Endodermal cell (in vitro differentiated cells): ENCODE measurements at places on chromosomes 6 and 20. TPM values are rescaled to one million over a fixed set of nuclear protein-coding genes. Genes with fewer than 3 reads are reported as not detected.

DNA sequence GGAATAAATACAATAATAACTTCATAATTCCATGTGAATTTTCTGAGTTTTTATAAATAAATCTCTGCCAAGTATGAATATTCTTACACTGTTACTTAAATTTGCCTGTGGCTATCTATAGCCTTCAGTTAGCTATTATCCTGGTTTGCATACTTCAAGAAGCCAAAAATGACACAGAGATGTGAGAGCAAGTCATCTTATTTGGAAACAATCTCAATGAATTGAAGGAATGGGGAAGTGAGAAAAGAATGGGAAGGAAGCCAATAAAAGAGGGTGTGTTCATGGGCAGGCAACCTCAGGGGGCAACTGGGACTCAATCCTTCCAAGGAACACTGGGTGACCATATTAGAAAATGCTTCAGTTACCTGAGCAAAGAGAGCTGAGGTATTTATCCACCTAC lies 9.9 kb downstream of the HAO1 start:
- no peak overlapping the region for H3K4me3 ChIP-seq
- H3K27me3 ChIP-seq = no peaks in the 10 kb centered on the region
- peaks cover 3% of the 10 kb centered on the region for H3K4me1 ChIP-seq
- no peak overlapping the region for H3K27ac ChIP-seq
- H3K36me3 ChIP-seq = no peaks in the 10 kb centered on the region

The MOG gene
- total RNA-seq = 0.45 TPM in 1 of 2 replicates, not detected in the other

- H3K27me3 ChIP-seq = no peaks in the 10 kb centered on the region
- no peak overlapping the region for H3K27ac ChIP-seq
- no peaks in the 10 kb centered on the region for H3K36me3 ChIP-seq
- no peaks in the 10 kb centered on the region for H3K4me1 ChIP-seq
- no peak overlapping the region for H3K4me3 ChIP-seq
Measured at GRCh38 chr20:48411245-48411644, 416.6 kb downstream of the PREX1 start.

GRCh38 chr20:38202153-38202981 lies 37.3 kb upstream of the TGM2 start:
- H3K27ac ChIP-seq = no peak overlapping the region
- no peak overlapping the region for H3K4me3 ChIP-seq
- peak; percentile 10 for DNase-seq
- H3K36me3 ChIP-seq = no peaks in the 10 kb centered on the region
- peaks cover 6% of the 10 kb centered on the region for H3K27me3 ChIP-seq

DNA sequence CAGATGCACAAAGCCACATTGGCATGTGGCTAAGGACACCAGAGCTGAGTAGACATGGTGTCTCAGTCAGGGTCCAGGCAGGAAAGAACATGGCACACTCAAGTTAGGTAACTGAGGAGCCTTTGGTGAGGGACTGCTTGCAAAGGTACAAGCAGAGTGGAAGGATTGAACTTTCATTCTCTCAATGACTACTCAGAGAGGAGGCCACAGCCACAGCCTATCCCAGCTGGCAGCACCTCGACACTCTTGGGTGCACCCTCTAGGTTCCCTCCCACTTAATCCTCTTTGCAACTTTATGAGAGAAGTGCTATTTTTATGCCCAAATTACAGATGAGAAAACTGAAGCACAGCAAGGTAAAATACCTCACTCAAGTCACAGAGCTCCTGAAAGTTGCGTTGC lies 73.4 kb downstream of the ISM1 start:
- no peak for DNase-seq
- H3K4me3 ChIP-seq = no peak overlapping the region
- no peaks in the 10 kb centered on the region for H3K4me1 ChIP-seq
- H3K36me3 ChIP-seq = no peaks in the 10 kb centered on the region

GRCh38 chr6:139474145-139475108 lies 100.0 kb upstream of the CITED2 start:
- no peaks in the 10 kb centered on the region for H3K27me3 ChIP-seq
- peak overlapping the region; percentile 90 for H3K27ac ChIP-seq
- peaks cover 17% of the 10 kb centered on the region for H3K4me1 ChIP-seq

DNA sequence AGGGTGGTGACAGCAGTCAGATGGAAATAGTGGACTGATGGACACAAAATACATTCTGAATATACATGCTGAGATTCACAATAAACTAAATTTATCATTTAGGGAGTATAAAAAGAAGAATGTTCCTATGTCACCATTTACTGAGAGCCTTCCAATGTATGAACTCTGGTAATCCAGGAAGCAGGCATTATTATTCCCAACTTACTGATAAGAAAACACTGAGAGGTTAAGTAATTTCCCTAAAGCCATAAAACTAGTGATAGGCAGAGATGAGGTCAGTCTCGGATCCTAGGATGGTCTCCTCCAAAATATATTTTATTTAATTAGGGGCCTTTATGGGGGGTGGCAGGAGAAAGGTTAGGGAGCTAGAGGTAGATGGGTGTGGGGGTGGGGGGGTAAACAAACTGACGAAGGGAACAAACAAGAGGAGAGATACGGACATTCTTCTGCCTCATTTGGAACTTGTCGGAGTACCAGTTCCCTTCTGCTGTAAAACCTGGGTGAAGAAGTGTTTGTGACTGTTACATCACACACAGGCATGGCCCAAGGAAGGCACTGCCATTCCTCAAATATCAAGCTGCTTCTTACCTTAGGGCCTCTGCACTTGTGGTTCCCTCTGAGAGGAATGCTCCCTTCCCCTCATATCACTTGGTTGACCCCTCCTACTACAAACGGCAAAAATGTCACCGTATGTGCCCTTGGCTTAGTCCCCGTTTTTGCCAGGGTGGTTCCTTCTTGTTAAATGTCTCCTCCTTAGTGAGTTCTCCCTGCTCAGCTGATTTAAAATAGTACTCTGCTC lies 6.7 kb downstream of the SAYSD1 start:
- H3K36me3 ChIP-seq = peaks cover 14% of the 10 kb centered on the region
- H3K4me1 ChIP-seq = no peaks in the 10 kb centered on the region
- no peak overlapping the region for H3K27ac ChIP-seq

DNA sequence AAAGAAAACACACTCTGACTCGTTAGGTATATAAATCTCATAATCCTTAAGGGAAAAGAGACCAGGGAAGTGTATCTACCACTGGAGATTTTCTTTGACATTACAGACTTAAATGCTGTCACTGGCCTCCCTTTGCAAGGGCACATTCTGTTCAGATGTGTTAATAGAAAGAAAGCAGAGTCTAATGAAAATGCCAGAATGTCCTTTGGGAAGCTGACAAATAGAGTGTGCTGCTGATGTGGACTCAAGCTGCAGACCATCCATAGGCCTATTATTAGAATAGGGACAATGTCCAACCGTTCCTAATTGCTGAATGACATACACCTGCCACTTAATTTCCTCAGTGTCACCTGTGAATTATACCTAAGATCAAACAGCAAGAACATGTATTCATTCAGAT lies 41.2 kb downstream of the SLC35D3 start:
- DNase-seq = no peak
- no peak overlapping the region for H3K27ac ChIP-seq
- no peaks in the 10 kb centered on the region for H3K4me1 ChIP-seq
- H3K4me3 ChIP-seq = no peak overlapping the region
- no peaks in the 10 kb centered on the region for H3K27me3 ChIP-seq

- H3K27me3 ChIP-seq = peaks cover 8% of the 10 kb centered on the region
- DNase-seq = no peak
- H3K4me1 ChIP-seq = peaks cover 8% of the 10 kb centered on the region
- no peaks in the 10 kb centered on the region for H3K36me3 ChIP-seq
Measured at GRCh38 chr6:41536795-41537758, 9.1 kb upstream of the FOXP4 start.

The CLPSL2 gene
- 1.2 to 2.1 TPM in 2 of 3 replicates, not detected in the other for total RNA-seq

The ZSCAN23 gene
- total RNA-seq = 4.7 to 7.1 TPM (median 6.7 TPM) in 3 replicates

DNA sequence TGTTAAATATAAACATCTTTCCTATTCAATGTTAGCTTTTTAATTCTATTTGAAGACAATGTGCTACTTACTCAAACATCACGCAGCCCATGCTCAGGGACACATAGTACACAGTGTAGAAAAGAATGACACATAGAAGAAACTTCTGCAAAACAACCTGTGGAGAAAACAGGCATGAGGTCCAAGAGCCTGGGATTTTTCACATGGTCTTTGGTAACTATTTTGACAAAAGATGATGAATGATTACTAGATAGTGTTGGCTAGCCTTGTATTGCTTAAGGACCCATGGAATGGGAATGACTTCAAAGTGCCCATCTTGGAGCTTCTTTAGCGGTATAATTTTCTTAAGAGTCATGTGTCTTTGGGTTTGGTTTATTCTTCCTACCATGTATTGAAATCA lies 15.4 kb downstream of the TMEM244 start:
- H3K27me3 ChIP-seq = no peaks in the 10 kb centered on the region
- no peak for DNase-seq
- H3K27ac ChIP-seq = no peak overlapping the region
- no peaks in the 10 kb centered on the region for H3K36me3 ChIP-seq
- no peak overlapping the region for H3K4me3 ChIP-seq

GRCh38 chr20:5448449-5449118 lies 131.8 kb upstream of the PROKR2 start:
- no peaks in the 10 kb centered on the region for H3K4me1 ChIP-seq
- no peak overlapping the region for H3K27ac ChIP-seq
- H3K27me3 ChIP-seq = no peaks in the 10 kb centered on the region
- no peak overlapping the region for H3K4me3 ChIP-seq
- peak; percentile 91 for DNase-seq
- H3K36me3 ChIP-seq = no peaks in the 10 kb centered on the region

- no peak overlapping the region for H3K4me3 ChIP-seq
- H3K4me1 ChIP-seq = no peaks in the 10 kb centered on the region
- DNase-seq = no peak
- no peak overlapping the region for H3K27ac ChIP-seq
- no peaks in the 10 kb centered on the region for H3K36me3 ChIP-seq
Measured at GRCh38 chr20:47466213-47466612, 35.5 kb upstream of the NCOA3 start.

DNA sequence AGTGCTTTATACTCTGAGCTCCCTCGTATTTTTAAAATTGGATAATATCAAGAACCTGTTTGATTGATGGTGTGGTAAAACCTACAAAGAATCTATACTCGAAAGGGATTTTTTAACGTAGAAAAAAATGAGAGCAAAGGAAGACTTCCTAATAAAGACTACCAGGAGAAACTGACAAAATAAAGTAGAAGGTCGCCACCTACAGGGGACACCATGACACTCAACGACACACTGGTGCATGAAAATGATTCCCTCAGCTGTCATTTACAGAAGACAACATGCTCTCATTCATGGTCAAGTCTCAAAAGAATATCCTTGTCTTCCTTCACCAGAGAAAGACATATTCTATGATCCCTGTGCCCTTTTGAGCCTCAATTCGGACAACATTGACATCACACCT lies 10.1 kb upstream of the NHSL1 start:
- peak; percentile 78 for DNase-seq
- no peak overlapping the region for H3K4me3 ChIP-seq
- H3K27me3 ChIP-seq = no peaks in the 10 kb centered on the region
- no peak overlapping the region for H3K27ac ChIP-seq

The TPD52L1 gene
- 36.0 to 39.1 TPM (median 39.1 TPM) in 3 replicates for total RNA-seq

GRCh38 chr20:61115364-61116065 lies 136.5 kb upstream of the CDH4 start:
- H3K4me3 ChIP-seq = no peak overlapping the region
- no peaks in the 10 kb centered on the region for H3K4me1 ChIP-seq
- DNase-seq = no peak

The MEI4 gene
- total RNA-seq = 0.45 and 0.62 TPM in 2 replicates

DNA sequence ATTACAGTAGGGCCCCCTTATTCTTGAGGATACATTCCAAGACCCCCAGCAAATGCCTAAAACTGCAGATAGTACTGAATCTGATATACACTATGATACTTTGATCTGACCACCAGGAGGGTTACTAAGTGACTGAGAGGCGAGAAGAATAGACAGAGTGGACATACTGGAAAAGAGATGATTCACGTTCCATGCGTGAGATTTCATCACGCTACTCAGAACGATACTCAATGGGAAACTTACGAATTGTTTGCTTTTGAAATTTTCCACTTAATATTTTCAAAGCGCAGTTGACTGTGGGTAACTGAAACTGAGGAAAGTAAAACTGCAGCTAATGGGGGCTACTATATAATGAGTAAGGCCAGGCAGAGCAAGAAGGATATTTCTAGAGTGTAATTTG lies 60.8 kb downstream of the STX11 start:
- no peaks in the 10 kb centered on the region for H3K4me1 ChIP-seq
- peaks cover 9% of the 10 kb centered on the region for H3K27me3 ChIP-seq
- no peaks in the 10 kb centered on the region for H3K36me3 ChIP-seq
- no peak overlapping the region for H3K4me3 ChIP-seq

The CD83 gene
- 2.8 and 3.0 TPM in 2 replicates for total RNA-seq

The ACSS1 gene
- not detected in 3 replicates for total RNA-seq

DNA sequence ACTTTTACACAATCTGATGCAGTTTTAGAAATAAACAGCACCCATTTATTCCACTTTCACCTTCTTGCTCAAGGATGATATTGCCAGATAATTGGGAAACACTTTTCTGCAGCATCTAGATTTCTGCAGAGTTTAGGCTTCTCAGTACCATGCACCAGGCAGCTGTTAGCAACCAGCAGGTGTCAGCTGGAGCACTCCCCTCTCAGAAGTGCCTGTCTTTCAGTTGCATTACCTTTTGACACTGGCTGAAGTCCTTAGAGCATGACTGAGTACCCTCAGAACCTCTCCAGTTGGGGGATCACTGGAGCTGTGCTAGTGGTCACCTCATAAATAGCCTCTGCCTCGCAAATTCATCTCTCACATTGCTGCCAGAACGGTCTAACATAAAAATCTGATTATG lies 91.2 kb downstream of the DNAH8 start:
- H3K36me3 ChIP-seq = no peaks in the 10 kb centered on the region
- no peak for DNase-seq
- peaks cover 6% of the 10 kb centered on the region for H3K27me3 ChIP-seq

The EYS gene
- 0.31 to 0.44 TPM (median 0.42 TPM) in 3 replicates for total RNA-seq

The SNAI1 gene
- total RNA-seq = 10.2 and 10.6 TPM in 2 replicates
